ENCODE measurements at places on chromosomes 1 and 21.

GRCh38 chr1:45035631-45036301, 23.7 kb downstream of the UROD start:
- no peak for DNase-seq

DNA sequence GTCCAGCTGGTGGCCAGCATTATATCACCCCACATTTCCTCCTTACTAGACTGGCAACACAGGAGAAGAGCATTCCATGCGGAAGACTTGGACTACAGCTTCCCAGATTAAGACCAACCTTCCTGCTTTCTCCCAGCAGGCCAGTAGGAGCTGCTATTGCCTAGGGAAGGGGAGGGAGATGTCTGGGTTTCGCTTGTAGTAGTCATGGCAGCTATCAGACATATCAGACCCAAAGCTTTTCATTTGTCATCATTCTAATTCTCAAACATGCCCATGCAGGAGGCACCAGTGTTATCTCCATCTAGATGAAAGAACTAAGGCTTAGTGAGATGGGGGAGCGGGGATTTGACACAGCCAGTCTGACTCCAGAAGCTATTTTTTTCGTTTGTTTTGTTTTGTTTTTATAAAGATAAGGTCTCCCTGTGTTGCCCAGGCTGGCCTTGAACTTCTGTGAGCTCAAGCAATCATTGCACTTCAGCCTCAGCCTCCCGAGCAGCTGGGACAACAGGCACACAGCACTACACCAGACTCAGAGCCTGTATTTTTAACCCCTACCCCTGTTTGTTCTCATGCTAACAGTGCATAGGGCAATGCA, 4.5 kb downstream of the PLA2G2A start:
- DNase-seq = peak; percentile 47

- no peak for DNase-seq
Observed at GRCh38 chr1:162530307-162530987, 31.1 kb upstream of the UAP1 start.

GRCh38 chr1:72150508-72150907, 131.8 kb downstream of the NEGR1 start:
- no peak for DNase-seq

- DNase-seq = peak; percentile 63
Observed at GRCh38 chr1:1307261-1307922, 338 bp downstream of the ACAP3 start.

- DNase-seq = no peak
Observed at GRCh38 chr1:40984531-40984930, 5.0 kb downstream of the CTPS1 start.

DNA sequence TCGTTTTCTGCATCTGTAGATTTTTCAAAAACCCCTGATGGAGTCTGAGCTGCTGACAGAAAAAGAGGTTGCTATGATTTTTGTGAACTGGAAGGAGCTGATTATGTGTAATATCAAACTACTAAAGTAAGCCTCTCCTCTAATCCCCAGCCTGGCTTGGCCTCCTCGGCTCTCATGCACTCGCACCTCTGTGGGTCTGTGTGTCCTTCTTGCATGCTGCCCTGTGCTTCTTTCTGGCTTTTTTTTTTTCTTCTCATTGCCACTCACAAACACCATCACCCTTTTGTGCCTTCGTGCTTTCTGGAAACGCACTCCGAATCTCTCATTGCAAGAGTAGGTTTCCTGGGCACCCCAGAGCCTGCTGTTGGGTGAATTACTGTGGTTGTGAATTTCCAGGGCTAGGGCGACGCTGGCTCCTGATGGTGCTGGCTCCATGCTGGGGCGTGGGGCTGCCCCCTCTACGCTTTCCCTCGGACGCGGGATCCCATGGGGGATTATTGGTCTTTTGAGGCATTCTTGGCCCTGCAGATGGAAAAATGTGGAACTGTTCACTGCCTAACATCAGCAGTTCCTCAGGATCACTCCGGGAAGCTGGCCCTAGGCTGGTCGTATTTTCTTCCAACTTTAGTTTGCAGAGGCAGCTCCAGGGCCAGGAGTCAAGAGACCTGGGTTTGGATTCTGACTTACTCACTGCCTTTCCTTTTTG, 56.8 kb downstream of the ATP5PO start:
- DNase-seq = no peak

- no peak for DNase-seq
Observed at GRCh38 chr1:221937155-221937953, 195.5 kb upstream of the DUSP10 start.

DNA sequence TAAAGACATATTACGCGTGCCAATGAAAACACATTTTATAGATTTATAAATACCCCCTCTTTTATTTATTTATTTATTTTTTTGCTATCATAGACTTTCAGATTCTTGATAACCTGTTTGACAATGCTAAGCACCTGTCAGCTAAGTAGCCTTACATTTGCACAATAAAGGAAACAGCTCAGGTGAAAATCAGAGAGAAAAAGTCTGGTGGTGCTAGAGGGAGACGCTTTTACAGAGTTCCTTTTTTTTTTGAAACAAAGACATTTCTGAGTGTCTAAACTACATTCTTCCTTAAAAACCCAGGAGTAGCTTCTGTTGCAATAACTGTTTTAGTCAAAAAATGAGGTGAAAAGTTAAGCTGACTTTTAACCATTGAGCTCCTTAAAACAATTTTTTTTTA, 1611.6 kb downstream of the NCAM2 start:
- no peak for DNase-seq

- DNase-seq = no peak
Observed at GRCh38 chr21:29264721-29265120, 34.0 kb upstream of the BACH1 start.

- peak; percentile 5 for DNase-seq
Observed at GRCh38 chr1:155177192-155177917, 3.7 kb downstream of the TRIM46 start.

All from glutamatergic neuron (in vitro differentiated cells).